Stimulated activated CD8-positive, alpha-beta memory T cell treated with anti-CD3 and anti-CD28 coated beads, Interleukin-7, amount 100 ng/mL, for 1 hour (primary cell): ENCODE measurements at places on chromosomes 6 and 20.

GRCh38 chr20:9789131-9789530, 49.7 kb downstream of the PAK5 start:
- DNase-seq, result no peak

- no peak for DNase-seq
These were observed 93.4 kb upstream of the SLC2A12 start for GRCh38 chr6:134145786-134146185.

- no peak for DNase-seq
These were observed 38.9 kb downstream of the MRAP2 start for GRCh38 chr6:84072442-84072997.

GRCh38 chr20:19855416-19855815, 97.4 kb downstream of the RIN2 start:
- no peak for DNase-seq

GRCh38 chr6:7051780-7052442, 55.9 kb upstream of the RREB1 start:
- no peak for DNase-seq

- DNase-seq, result no peak
These were observed 43.9 kb downstream of the NCR2 start for GRCh38 chr6:41379306-41379705.
